ENCODE measurements at places on chromosomes 16 and 17.

DNA sequence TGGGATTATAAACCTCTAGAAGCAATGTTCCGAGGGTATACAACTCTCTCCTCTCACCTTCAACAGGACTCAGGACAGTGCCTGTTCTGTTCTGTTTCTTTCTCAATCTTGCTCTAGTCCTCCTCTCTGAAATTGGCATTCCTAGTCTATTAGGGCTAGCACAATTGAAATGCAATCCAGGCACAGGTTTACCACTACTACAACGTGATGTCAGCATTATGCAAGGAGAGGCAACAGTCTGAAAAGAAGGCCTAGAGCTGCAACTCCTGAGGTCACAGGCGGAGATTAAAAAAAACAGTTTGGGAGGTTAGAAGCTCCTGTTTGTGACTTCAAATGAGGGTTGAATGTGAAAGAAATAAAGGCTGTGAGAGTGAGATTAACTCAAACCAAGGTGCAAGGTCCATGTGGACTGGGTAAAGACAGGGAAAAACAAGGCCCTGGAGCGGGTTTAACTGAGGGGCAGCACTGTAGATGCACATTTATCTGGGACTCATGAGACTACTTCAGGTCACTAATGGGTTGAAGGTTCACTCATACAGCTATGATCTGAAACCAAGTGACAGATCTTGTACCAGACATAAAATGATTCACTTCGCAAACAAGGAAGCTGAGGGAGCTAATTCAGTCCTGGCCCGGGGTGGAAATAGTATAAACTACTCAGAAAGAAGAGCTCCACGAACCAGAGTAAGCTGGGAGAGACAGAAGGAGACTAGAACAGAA lies 16.8 kb downstream of the AMFR start:
- DNase-seq = no peak

DNA sequence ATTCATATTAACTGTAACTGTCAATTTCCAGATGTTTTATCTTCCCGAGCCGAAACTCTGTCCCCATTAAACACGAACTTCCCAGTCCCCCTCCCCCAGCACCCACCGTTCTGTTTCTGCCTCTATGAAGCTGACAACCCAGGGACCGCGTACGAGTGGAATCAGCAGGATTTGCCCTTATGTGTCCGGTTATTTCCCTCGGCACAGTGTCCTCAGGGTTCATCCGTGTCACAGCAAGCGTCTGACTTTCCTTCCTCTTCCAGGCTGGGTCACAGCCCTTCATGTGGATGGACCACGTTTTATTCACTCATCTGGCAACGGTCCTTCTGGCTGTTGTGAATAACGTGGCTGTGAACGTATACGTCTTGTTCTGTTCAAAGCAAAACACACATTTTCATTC lies 31.3 kb downstream of the METRNL start:
- DNase-seq = no peak

DNA sequence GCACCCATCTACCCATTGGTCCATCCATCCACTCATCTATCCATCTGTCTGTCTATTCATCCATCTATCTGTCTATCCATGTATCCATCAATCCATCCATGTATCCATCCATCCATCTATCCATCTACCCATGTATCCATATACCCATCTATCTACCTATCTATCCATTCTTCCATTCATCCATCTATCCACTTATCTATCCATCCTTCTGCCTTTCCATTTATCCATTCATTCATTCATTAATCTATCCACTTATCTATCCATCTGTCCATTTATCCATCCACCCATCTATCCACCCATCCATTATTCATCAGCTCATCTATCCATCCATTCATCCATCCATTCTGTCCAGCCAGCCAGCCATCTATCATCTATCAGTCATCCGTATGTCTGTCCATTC lies 21.5 kb downstream of the TRIM25 start:
- no peak for DNase-seq

DNA sequence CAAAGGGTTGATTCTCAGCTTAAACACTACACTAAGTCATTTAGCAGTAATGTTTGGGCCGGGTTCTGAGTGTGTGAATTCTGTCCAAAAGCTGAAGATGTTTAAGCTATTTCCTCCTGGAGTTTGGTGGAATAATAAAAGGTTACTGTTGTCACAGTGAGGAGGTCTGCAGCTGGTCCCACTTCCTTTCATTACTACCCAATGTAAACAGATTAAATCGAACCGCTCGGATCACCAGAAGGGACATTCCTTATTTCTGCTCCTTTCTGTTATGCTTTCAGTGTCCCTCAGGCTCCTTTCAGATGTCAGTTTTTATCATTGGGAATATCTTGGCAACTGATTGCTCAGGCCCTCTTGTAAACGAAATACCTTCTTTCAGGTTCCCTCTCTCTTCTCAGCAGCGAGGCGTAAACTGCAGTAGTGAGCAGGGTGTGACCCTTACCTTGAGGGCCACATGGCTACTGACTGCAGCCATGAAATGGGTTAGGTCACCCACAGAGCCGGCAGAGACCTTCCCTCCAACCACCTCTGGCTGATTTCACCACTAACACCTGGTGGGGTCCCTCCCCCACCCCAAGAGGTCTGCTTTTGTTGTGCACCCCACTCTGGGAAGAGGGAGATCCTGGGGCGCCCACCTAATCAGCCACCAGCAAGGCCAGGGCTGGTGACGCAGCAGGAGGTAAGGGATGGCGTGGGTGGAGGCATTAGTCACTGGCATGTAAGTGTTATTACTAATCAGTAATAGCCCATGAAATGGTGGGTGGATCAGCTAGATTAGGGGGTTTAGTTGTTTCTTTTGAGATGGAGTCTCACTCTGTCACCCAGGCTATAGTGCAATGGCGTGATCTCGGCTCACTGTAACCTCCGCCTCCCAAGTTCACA lies 117.6 kb downstream of the VPS53 start:
- peak; percentile 73 for DNase-seq

GRCh38 chr16:5463820-5464219 lies 366.2 kb upstream of the EEF2KMT start:
- no peak for DNase-seq

DNA sequence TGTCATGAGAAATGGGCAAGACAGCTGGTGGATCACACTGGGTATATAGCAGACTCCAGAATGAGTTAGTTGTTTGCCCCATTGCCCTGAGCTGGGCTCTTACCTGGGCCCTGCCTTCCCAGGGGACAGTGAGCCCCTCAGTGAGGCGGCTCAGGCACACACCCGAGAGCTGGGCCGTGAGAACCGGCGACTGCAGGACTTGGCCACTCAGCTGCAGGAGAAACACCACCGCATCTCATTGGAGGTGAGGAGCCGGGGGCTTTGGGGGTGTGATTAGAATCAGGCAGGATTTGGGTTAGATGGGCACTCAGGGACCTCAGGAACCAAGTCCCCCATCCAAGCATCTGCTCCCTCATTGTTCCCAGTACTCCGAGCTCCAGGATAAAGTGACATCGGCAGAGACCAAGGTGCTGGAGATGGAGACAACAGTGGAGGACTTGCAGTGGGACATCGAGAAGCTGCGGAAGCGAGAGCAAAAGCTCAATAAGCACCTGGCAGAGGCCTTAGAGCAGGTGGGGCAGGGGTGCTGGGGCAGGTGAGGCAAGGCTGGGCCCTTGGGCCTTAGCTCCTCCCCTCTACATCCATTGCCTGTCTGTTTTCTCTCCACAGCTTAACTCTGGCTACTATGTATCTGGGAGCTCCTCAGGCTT lies 2.8 kb downstream of the RNF40 start:
- DNase-seq = no peak

GRCh38 chr17:49519781-49520180 lies 24.7 kb downstream of the NGFR start:
- DNase-seq = no peak

GRCh38 chr16:78220571-78220970 lies 121.1 kb downstream of the WWOX start:
- no peak for DNase-seq

GRCh38 chr16:64969221-64969620 lies 152.6 kb downstream of the CDH11 start:
- peak; percentile 29 for DNase-seq

GRCh38 chr17:3943240-3943891 lies 20.9 kb downstream of the ATP2A3 start:
- DNase-seq = no peak

GRCh38 chr16:57688487-57688986 lies 6.1 kb upstream of the DRC7 start:
- DNase-seq = no peak

- no peak for DNase-seq
Measured at GRCh38 chr17:31660684-31661083, 198.4 kb downstream of the COPRS start.

DNA sequence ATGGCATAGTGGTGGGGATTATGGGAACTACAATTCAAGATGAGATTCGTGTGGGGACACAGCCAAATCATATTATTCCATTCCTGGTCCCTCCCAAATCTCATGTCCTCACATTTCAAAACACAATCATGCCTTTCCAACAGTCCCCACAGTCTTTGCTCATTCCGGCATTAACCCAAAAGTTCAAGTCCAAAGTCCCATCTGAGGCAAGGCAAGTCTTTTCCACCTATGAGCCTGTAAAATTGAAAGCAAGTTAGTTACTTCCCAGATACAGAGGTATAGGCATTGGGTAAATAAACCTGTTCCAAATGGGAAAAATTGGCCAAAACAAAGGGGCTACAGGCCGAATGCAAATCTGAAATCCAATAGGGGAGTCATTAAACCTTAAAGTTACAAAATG lies 1063.2 kb downstream of the CDH11 start:
- DNase-seq = no peak

GRCh38 chr17:51188271-51188833 lies 22.1 kb downstream of the NME2 start:
- no peak for DNase-seq

DNA sequence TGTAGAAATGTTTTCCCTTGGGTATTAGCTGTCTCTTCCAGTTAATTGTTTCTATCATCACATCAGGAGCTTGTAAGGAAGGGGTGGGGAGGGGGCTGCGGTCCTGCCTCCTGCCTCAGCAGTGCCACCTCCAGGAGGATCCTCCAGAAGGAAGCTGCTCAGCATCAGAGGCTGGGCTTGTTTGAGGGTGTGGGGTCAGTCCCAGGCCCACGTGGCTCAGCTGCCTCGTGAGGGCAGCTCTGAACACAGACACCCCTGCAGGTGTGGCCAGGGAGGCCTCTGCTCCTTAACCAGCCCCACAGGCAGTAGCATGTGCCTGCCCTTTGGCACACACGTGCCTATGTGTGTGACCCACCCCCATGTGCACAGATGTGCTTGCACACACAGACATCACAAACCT lies 46.3 kb downstream of the MRM1 start:
- DNase-seq = no peak

- no peak for DNase-seq
Measured at GRCh38 chr17:64080174-64080618, 49.7 kb downstream of the ERN1 start.

- no peak for DNase-seq
Measured at GRCh38 chr16:9708972-9709620, 473.1 kb downstream of the GRIN2A start.

- no peak for DNase-seq
Measured at GRCh38 chr16:1825864-1826690, 548 bp downstream of the HAGH start.

GRCh38 chr16:85498607-85499006 lies 114.5 kb upstream of the GSE1 start:
- DNase-seq = no peak

- peak; percentile 95 for DNase-seq
Measured at GRCh38 chr17:66275651-66276050, 26.8 kb upstream of the PRKCA start.

GRCh38 chr17:43767713-43768059 lies 9.1 kb upstream of the SOST start:
- DNase-seq = no peak

- peak; percentile 71 for DNase-seq
Measured at GRCh38 chr17:57898487-57899311, 48.9 kb upstream of the MRPS23 start.

DNA sequence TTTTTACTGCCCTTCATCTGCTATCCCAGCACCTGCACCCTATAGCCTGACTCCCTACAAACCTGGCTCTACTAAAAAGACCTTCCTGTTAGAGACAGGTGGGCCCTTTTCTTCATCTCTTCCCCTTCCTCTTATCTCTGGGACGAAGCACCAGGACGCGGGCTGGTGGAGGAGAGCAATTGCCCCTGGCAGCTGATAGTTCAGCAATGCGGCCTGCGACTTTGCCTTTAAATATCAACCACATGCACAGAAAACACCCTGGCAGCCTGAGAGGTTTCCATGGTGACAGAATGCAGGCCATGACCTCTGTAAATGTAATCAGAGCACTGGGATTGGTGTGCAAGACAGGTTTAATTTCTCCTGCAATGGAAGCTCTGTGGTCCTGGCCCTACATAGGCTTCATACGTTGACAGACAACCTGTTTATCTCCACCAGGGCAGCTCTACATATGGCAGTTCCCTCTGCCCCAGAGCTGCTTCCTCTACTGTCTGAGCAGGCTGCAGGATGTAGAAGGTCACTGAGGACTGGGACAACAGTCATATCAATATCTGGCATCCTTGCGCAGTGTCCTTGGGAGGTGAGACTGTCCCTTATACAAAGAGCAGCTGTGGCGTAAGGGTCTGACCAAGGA lies 10.0 kb upstream of the SKAP1 start:
- no peak for DNase-seq

- DNase-seq = no peak
Measured at GRCh38 chr17:67765623-67766022, 47.9 kb downstream of the NOL11 start.

GRCh38 chr16:6803176-6803575 lies 529.5 kb upstream of the RBFOX1 start:
- DNase-seq = no peak

- no peak for DNase-seq
Measured at GRCh38 chr17:5651348-5651747, 67.0 kb upstream of the NLRP1 start.
